ENCODE measurements at places on chromosomes 1 and 21.

GRCh38 chr1:212955961-212956620 lies 5.8 kb downstream of the VASH2 start:
- ATAC-seq: no peak

DNA sequence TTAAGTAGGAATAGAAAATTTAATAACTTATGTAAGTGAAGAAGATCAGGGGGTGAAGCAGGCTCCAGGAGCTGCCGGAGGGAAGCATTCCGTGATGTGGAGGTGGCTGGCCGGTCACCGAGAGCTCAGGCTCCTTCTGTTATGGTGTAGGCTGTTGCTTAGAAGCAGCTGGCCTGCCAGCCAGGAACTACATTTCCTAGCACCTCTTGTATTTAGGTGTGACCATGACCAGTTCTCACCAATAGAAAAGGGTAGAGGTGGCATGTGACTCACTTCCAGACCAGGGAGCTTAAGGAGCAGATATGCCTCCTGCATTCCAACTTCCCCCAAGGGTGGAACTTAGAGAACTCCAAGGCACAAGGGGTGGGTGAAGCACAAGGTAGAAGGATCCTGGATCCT lies 120.7 kb downstream of the ACTL8 start:
- no peak for ATAC-seq

- no peak for ATAC-seq
Observed at GRCh38 chr1:151777317-151777716, 13.0 kb downstream of the TDRKH start.

DNA sequence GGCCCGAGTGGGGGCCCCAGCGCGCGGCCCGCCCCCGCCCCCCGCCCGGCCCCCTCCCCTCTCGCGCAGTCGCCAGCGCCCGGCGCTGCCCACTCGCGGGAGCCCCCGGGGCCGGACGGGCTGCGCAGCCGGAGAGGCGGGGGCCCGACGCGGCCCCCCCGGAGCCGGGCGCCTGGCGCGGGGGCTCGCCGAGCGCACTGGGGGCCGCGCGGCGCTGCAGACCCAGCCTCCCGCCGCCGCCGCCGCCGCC lies 146 bp upstream of the ZNF362 start:
- no peak for ATAC-seq

DNA sequence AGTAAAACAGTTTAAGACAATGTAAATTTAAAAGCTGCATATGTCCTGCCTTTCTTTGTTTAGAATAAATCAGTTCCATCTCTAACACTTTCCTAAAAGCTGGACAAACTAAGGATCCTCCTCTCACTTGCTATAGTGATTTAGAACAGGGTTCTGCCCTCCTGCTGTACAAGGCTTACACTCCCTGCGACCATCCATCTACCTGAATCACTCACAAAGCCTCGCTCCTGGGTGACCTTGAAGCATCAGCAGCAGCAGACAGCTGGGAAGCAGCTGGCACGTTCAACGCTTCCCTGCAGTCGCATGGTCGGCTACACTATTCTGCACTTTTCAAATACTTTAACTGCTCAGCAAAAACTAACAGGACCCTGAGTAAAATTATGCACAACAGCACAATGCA lies 128.0 kb downstream of the NTPCR start:
- ATAC-seq: no peak

Data from gastroesophageal sphincter (tissue), 4 donors.